Forelimb muscle (tissue), 1 donor: ENCODE measurements at places on chromosomes 16 and 17.

- peak; percentile 59 for DNase-seq
These were observed at the start of gene NHLRC4 for GRCh38 chr16:566475-567372. Gene NHLRC4, plus strand, starts transcription at chr16:567005. Its CDS starts 1,043 bp downstream, at chr16:568048.

GRCh38 chr17:81393684-81394376 lies 1.4 kb upstream of the BAHCC1 start:
- peak; percentile 99 for DNase-seq

DNA sequence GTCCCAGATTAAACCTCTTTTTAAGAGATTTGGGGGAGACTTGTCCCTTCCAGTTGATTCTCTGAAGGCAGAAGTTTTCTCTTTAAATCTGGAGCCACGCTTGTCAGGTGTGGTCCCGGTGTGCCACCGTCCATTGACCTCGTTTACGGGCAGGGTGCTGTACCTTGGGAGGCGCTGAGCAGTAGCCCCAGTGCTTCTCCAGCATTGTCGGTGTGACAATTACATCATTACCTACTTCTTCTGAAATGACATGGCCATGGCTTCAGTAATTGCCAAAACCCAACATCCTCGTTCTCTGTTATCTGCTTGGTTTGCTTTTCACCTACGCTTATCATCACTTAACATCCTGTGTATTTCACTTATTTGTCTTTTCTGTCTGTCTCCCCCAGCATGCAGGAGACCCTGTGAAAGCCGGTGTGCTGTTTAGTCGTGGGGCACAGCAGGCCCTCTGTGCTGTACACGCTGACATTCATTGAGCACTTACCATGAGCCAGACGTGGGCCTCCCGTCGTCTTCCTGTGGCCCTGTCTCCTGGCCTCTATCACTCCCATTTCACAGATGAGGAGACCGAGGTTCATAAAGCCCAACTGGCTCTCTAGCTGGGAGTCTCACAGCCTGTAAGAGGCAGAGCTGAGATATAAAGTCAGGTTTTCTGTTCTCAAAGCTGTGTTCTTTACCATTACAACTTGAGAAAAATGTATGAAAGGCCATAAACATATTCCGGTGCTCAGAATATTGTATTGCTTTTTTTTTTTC lies 143.9 kb downstream of the CMIP start:
- DNase-seq: no peak

DNA sequence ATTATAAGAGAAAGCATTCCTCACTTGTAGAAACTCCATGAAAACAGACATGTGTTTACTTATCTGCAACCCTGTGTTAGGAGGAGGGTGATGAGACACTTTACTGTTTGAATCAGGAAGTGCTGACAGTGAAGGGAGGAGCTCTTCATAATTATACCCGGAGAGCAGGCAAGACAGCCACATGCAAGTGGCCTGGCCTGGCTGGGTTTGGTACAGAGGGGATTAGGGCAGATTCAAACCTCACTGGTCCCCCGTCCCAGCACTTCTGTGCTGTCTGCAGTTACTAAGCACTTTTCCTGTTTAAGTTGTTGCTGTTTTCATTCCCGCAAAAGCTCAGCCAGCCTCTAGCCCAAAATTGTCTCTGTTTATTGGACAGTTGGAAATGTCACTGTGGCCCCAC lies 78.5 kb downstream of the WWOX start:
- DNase-seq: no peak

DNA sequence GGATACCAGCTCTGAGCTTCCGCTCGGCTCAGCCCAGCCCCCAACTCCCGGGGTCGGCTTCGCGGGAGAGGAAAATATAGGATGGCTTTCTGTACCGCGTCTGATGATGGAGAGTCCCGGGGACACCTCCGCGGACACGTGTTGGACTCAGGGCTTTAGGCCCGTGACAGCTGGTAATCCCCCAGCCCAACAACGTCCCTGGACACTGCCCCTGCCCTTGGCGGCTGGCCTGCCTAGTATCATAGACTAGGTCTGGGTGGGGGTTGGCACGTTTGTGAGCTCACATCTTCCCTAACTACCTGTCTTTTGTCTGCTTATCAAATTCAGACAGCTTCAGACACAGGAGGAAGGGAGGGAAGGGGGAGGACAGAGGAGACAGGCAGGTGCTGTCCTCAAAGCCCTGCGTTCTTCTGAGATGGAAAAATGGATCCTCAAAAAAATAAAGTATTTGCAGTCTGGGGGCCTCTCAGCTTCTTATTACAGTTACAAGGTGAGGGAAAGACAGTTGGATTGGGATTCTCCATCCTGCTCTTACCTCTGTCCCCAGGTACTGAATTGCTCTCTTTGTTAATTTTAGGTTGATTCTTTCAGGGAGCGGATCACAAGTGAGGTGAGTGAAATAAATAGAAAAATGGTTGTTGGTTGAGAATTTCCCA lies 698 bp downstream of the PSME3 start:
- no peak for DNase-seq

GRCh38 chr16:20707461-20707860 lies 10.0 kb upstream of the ACSM1 start:
- DNase-seq: no peak

GRCh38 chr16:3020247-3020603 lies at the start of gene TNFRSF12A:
Gene TNFRSF12A, plus strand, starts transcription at chr16:3020368. Its CDS starts 30 bp downstream, at chr16:3020398.
- no peak for DNase-seq

- peak; percentile 82 for DNase-seq
These were observed at the start of gene CMTR2 for GRCh38 chr16:71288890-71289731. Gene CMTR2, minus strand, starts transcription at chr16:71289402. Its CDS starts 3,482 bp downstream, at chr16:71285920.

GRCh38 chr17:39080421-39081078 lies 70.9 kb downstream of the PLXDC1 start:
- DNase-seq: no peak

GRCh38 chr16:85584267-85584666 lies 28.9 kb upstream of the GSE1 start:
- DNase-seq: no peak

DNA sequence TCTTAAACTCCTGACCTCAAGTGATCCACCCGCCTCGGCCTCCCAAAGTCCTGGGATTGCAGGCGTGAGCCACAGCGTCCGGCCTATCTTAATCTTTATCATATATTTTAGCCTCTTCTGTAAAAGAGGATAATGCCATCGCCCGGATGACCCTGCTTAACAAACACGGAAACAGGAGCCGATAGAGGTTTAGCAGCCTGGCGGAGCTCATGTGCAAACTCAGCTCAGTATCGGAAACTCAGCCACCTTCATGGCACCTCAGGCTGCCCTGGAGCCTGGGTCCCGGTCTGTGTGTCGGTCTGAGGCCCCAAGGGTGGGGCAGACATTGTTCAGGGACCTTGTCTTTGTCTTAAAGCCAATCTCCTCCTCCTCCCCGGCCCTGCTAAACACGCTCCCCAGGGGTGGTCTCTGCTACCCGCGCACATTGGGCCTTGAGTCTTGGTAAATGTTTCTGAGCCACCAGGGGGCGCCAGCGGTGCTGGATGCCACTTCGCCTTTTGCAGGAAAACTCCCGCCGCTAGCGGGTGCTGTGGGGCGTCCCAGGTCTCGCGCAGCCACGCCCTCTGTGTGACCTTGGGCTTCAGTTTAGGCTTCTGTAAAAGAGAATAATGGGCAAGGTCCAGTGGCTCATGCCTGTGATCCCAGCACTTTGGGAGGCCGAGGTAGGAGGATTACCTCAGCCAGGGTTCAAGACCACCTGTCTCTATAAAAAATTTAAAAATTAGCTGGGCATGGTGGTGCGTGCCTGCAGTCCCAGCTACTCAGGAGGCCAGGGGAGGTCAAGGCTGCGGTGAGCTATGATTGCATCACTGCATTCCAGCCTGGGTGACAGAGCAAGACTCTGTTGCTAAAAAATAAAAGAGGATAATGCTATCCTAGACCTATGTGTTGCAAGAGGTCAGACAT lies 2.7 kb downstream of the CETP start:
- DNase-seq: no peak

- no peak for DNase-seq
These were observed 7.2 kb downstream of the GRIN2C start for GRCh38 chr17:74852237-74853047.

DNA sequence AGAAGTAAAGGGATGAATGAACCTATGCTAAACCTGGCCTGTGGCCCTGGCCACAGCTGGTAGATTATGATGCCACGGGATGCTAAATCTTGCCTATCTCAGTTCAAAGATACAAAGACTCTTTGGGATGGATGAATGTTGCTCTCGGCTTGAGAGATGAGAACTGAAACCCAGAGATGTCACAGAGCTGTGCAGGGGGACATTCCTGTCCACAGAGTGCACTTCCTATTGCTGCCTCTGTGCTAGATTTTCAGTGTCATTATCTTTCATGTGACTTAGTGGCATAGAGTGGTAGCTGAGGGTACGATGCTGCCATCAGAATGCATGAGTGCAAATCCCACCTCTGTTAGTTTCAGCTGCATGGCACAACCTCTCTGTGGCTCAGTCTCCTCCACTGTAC lies 2.3 kb upstream of the MT1M start:
- DNase-seq: no peak

DNA sequence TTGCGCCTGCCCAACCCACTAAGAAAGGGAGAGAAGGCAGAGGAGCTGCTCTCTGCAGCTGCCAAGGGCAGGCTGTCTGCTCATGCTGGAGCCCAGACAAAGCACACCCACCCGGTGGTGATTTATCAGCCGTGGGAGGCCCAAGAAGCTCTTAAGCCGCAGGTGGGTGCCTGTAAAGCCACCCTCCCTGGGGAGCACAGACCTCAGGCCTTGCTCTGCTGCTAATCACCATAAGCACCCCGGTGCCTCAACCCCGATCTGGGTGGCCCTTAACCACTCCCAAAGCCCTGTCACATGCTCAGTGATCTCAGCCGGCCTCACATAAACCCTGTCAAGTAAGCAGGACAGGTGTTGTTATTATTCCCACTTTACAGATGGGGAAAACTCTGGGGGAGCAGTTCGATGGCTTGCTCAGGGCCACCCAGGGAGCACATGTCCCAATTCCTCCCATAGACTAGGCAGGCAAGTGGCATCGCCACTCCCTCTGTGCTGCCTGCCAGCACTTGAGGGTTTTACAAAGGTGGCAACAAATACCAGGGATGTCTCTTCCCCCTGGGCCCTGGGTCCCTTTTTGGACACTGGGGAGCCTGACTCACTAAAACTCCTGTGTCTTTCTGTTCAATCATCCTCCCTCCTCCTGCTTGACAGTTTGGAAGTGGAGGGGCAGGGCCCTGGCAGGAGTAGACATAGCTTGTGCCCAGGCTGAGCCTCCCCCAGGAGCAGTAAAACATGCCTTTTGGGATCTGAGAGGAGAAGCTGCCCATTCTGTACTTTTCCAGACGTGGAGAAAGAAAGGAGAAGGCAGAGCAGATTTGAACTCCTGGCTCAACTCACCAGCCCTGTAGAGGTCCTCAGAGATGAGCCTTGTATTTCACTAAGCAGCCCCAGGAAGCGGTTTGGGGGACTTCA lies 299.3 kb downstream of the SOX9 start:
- no peak for DNase-seq

DNA sequence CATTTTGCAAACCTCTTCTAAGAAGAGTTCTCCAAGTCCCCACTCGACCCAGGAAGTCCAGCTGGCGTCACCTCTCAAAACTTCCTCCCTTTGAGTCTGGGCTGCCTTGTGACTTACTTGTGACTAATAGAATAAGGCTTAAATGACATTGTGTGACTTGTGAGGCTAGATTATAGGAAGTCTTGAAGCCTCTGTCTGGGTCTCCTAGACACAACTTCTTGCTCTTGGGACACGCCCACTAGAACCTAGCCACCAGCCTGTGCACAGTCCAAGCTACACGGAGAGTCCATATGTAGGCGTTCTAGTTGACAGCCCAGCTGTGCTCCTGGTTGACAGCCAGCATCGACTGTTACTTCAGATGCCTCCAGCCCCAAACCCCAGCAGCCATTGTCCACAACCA lies 66.7 kb upstream of the TANC2 start:
- DNase-seq: no peak

- DNase-seq: no peak
These were observed 426.2 kb downstream of the CDH11 start for GRCh38 chr16:64695684-64696083.

GRCh38 chr16:56785317-56785716 lies 55.4 kb downstream of the NUP93 start:
- DNase-seq: no peak

DNA sequence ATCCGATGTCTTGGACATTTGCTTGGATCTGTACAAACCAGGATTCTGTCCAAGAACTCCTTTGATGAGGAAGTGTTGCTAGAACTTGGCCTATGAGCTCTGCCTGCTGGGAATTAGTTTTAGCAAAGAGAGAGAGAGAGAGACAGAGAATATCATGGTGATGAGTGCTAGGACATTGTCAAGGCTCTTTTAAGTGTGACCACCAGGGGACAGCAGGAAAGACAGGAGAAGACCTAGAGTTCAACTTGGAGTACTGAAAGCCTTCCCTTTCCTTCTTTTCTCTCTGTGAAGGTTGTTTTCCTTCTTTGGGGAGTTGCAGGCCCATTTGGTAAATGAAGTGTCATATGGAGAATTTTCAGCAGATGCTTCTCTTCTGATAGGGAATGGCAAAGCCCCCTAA lies 389.2 kb upstream of the HSBP1 start:
- DNase-seq: no peak

DNA sequence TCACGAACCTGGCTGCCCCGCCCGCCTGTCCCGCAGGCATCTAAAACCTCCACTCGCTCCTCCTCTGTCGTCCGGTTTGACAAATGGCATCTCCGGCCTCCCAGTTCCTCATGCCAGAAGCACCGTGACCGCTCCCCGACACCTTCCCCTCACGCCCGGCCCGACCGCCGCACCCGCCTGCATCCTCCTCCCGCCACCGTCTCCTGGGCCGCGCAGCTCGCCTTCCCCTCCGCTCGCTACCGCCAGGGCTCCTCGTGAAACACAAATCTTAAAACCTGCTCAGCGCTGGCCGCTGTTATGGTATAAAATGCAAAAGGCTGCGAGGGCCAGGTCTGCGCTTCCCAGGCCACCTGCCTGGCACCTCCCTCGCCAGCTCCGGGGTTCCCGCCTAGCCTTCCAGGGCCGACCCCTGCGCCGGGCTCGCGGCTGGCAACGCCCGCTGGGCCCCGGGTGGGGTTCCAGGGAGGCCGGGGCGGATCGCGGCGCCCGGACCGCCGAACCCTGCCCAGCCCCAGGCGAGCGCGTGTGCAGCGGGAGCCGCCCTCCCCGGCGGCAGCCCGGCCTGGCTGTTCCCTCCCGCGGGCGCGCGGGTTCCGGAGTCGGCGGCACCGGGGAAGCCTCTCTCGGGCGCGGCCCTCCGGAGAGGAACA lies 488 bp downstream of the SPSB3 start:
- DNase-seq: no peak

DNA sequence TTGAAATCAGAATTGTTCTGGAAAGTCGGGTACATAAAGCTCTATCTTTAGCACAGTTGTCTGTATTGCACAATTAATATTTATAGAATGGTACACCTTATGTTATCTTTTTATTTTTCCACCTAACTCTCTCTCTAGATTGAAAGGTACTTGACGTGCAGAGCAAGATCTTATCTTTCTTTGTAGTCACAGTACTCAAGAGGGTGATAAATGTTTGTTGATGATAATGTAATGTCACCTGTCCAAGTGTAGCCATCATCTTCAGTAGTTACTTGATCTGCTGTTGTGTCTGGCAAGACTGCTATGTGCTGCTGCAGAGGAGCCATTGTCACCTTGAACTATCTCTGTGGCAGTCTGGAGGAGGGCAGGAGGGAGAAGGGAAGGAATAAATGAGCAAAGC lies 5.3 kb downstream of the HMOX2 start:
- DNase-seq: no peak

- DNase-seq: no peak
These were observed 72.7 kb downstream of the STH start for GRCh38 chr17:46071796-46072195.
